Activated CD8-positive, alpha-beta T cell treated with anti-CD3 and anti-CD28 coated beads for 36 hours (primary cell): ENCODE measurements at places on chromosomes 2 and 18. TPM values are rescaled to one million over a fixed set of nuclear protein-coding genes. Genes with fewer than 3 reads are reported as not detected.
A peak's percentile ranks its signal among the peaks of the same experiment; 100 is the strongest.

The EML6 gene
- total RNA-seq = 1.7 TPM

The UPP2 gene
- not detected for total RNA-seq

The ALPG gene
- not detected for total RNA-seq

The GPBAR1 gene
- 0.45 TPM for total RNA-seq

The CCDC150 gene
- total RNA-seq = 10.4 TPM

The CD8B2 gene
- total RNA-seq = 3.9 TPM

The ARHGEF4 gene
- total RNA-seq = 4.3 TPM

The ARL4C gene
- 44.8 TPM for total RNA-seq

The SERPINB3 gene
- total RNA-seq = not detected

The IL1R2 gene
- total RNA-seq = not detected

The ACADL gene
- not detected for total RNA-seq

The MPV17 gene
- total RNA-seq = 85.1 TPM

The CCDC121 gene
- 0.43 TPM for total RNA-seq

The SLC25A52 gene
- total RNA-seq = not detected

The CERKL gene
- total RNA-seq = 0.11 TPM

DNA sequence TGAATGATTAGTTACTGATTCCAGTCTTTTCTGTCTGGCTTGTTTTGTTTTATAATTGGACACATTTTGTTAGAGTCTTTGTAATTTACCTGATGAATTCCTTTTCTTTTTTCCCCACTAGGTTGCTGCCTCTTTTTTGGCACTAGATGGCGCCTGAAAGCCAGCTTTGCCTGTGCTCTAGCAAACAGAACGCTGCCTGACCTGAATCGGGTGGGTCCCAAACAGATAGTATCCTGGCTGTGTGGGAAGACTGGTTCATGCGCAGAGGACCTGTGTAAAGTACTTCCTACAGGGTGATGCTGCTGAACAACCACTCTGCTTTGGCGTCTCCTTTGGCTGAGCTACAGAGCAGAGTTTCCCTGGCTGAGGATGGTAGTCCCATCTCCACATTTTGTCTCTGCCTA lies 288.2 kb downstream of the IKZF2 start:
- peak; percentile 61 for DNase-seq

- no peak for DNase-seq
Measured at GRCh38 chr2:240184656-240185055, 44.2 kb upstream of the OTOS start.

- no peak for DNase-seq
Measured at GRCh38 chr2:105636109-105636740, 108.5 kb upstream of the NCK2 start.

DNA sequence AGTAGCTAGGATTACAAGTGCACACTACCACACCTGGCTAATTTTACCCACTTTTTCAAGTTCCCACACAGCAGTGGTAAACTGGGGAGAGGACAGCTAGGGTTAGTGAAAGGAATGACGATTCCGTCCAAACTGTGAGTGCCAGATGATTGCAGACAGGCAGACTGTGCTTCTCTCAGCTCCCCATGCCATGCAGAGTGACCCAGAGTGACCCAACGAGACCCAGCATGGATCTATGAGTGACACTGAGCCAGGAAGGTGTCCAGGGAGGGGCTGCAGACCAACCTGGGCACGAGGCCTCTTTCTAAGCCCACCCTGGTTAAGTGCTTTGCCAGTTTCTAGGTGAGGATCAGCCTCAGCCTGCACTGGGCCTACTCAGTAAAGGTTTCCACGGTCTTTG lies 7.7 kb upstream of the KLF11 start:
- DNase-seq = no peak

- peak; percentile 24 for DNase-seq
Measured at GRCh38 chr18:62325806-62326645, 916 bp downstream of the TNFRSF11A start.

- no peak for DNase-seq
Measured at GRCh38 chr2:45194596-45194995, 185.3 kb upstream of the SIX2 start.

DNA sequence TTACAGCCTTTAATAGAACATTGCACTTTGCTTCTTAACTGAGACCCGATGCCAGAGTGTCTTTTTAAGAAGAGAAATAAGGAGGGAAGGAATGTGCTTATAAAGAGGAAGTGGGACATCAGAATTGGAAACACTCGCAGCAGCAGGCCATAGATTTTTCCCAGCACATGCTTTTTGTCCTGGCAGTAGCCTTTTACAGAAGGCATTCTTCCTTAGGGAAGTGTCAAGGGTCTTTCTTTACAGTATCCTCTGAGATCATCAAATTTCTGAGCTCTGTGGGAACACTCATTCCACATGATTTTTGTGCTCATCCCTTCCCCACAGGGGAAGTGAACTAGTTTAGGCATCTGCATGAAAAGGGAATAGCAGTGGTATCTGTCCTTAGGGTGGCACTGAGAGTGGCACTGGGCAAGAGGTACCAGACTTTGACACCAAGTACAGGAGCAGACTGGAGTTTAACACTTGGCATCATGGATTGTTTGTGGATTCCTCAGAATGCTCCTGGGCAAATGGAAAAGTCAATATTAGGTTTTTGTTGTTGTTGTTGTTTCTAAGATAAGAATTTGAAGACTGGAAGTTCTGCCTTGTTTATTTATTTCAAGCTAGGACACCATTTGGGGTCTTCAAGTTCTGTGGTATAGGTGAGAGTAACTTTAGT lies 4.1 kb downstream of the MYO1B start:
- DNase-seq = no peak

- DNase-seq = no peak
Measured at GRCh38 chr2:134417968-134418582, 164.2 kb downstream of the MGAT5 start.

GRCh38 chr2:160288324-160288723 lies 88.3 kb upstream of the ITGB6 start:
- no peak for DNase-seq

DNA sequence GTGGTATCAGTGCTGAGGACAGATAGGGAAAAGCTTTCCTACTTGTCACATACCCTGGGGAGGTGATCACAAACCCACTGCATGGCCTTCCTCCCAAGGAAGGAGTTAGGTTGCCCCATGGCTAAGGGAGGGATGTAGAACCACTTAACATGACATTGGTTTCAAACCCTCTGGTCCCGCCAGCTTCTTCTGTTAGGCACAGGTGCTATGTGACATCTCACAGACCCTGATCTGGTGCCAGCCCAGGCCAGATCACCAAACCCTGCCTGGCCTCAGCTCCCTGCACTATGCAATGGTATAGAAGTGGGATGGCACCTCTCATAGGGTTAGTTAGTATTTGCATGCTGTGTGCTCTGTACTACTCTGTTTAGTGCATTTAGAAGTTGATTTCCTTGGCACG lies 58.0 kb downstream of the TCF7L1 start:
- no peak for DNase-seq

DNA sequence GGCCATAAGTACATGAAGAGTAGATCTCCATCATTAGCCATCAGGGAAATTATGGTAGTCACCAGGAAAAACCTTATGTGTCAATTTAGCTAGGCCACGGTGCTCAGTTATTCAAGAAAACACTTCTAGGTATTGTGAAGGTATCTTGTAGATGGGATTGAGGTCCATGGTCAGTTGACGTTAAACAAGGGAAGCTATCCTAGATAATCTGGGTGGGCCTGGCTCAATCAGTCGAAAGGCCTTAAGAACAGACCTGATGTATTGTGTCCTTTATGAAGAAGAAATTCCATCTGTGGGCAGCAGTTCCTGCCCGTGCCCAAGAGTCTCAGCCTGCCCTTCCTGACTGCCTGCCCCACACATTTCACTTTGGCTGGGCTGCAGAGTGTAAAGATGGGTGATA lies 16.7 kb upstream of the CNGA3 start:
- DNase-seq = no peak

- DNase-seq = no peak
Measured at GRCh38 chr2:45229411-45229810, 220.2 kb upstream of the SIX2 start.

- no peak for DNase-seq
Measured at GRCh38 chr18:44474067-44474411, 206.6 kb upstream of the SETBP1 start.

- no peak for DNase-seq
Measured at GRCh38 chr18:45161850-45162249, 453.4 kb upstream of the SLC14A2 start.

DNA sequence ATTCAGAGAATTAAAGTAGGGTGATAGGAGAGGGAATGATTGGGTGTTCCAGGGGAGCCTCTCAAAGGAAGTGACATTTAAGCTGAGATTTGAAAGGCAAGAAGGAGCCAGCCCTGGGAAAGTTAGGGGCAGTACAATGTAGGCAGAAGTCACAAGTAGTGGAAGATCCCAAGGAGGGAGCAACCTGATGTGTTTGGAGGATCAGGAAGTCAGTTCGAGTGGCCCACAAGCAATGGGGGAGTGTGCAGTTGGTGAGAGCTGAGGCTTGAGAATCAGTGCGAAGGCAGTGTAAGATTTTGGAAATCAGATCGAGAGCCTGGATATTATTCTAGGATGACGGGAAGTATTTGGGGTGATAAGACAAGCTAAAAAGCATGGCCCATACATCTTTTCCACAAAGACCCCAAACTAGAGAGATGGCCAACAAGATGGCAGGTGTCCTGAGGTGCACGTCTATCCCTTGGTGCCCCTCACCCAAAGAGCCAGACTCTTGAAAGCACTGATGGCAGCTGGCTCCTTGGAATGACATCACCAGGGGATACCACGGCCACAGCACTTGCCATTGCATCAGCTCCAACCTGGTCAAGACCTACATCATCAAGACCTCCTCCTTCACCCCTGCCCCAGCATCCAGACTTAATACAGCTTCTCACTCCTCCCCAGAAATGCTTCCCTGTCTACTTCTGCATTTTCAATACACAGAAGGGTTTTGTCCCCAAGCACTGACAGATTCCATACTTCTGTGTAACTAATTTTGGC lies 127.3 kb downstream of the BCL2 start:
- no peak for DNase-seq

- DNase-seq = no peak
Measured at GRCh38 chr2:71930049-71930681, 217.5 kb downstream of the CYP26B1 start.

DNA sequence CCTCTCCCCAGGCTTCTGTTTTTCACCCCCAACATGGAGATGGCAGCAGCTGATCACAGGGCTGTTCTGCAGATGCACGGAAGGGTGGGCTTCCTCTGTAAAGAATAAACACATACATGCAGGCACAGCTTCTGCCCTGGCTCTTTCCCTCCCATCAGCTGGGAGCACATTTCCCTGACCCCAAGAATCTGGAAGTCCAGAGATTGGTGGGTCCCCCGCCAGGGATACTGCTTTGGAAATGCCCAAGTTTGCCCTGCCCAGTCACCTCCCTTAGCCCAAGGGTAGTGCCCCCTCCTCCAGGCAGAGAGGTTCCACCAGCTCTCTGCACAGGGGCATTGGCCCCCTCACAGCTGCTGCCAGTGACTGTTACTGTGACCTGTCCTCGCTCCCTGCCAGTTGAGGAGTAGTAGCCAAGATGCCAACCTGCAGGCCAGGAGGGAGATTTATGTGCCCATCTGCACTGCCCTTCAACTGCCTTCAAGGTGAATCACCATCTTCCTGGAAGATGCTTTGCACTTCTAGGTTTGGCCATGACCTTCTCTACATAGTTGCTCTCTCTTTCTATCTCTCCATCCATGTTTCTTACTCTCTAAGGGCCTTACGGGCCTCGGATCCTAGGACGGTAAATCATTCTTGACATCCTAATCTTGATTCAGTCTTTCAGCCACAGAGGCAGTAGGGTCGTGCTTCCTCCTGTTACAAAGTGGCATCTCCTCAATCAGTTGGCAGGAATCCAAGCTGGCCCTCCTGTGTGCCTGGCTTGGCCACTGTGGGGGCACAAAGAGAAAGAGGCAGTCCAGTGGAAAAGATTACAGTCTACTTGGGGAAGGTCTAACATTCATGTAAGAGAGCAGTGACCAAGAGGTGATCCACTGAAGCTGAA lies 121.8 kb downstream of the CTIF start:
- DNase-seq = no peak

- no peak for DNase-seq
Measured at GRCh38 chr2:86453836-86454235, 12.7 kb downstream of the KDM3A start.

- no peak for DNase-seq
Measured at GRCh38 chr2:241759067-241759807, 17.4 kb upstream of the GAL3ST2 start.

DNA sequence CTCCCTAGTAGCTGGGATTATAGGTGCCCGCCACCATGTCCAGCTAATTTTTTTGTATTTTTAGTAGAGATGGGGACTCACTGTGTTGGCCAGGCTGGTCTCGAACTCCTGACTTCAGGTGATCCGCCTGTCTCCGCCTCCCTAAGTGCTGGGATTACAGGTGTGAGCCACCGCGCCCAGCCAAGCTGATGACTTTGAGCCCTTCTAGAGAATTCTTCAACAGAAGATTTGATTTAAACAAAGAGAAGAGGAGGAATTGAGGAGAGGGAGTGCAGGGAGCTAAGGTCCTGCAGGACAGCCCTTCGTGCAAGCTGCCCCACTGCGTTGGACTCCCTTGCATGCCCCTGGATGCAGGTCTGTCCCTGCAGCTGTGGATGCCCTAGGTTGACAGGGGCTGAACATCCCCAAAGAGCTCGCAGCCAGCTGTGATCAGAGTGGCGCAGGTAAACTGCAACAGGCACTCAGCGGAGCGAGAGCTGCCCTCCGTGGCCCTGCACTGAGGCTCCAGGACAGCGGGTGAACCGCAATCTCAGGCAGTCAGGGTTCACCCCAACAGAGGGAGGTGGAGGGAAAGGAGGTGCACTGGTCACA lies 13.7 kb downstream of the ADRA2B start:
- DNase-seq = no peak

DNA sequence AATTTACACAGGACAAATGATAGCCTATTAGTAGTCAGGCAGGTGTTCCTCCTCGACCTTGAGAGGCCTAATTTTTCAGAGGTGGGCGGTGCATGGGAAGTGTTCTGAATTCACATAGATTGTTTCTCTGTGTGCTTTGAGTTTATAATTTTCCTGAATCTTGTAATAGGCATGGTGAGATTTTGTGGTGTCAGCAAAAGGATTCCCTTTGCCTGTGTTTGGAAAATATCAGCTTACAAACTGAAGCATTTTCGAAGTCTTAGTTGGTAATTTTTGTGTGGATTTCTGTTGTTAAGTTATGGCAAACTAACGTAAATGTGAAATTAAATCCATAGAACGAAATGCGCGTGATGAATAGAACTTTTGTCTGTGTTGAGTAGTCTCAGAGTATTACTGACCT lies 194.0 kb upstream of the RBMS1 start:
- no peak for DNase-seq

GRCh38 chr2:9306911-9307310 lies 100.3 kb downstream of the ASAP2 start:
- DNase-seq = no peak

GRCh38 chr18:48973731-48974130 lies 23.0 kb upstream of the SMAD7 start:
- DNase-seq = no peak

GRCh38 chr2:173296235-173296634 lies 58.4 kb upstream of the CDCA7 start:
- no peak for DNase-seq

DNA sequence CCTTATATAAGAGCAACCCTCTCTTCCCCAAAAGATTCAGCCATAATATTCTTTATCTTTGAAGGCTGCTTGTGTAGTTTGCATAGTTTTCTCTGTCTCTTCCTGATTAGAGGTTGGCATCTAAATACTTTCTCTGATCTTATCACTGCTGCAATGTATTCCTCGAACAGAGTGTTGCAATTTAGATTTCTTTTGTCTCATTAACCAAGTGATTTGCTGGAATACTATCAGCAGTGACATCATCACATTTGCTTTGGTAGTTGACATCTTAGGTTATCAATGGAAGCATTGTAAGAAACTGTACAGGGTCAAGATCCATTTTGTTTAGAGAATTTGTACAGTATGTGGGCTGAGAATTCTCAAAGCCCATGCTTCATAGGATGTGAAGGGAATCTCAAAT lies 72.0 kb upstream of the NEUROD1 start:
- DNase-seq = no peak

GRCh38 chr2:85710687-85711577 lies 16.8 kb downstream of the GNLY start:
- no peak for DNase-seq
